Mesenchymal stem cell (in vitro differentiated cells and primary cell): ENCODE measurements at places on chromosomes 5 and 9.

- DNase-seq = peak; percentile 67
These were observed 1.1 kb downstream of the KIF2A start for GRCh38 chr5:62306896-62307689.

DNA sequence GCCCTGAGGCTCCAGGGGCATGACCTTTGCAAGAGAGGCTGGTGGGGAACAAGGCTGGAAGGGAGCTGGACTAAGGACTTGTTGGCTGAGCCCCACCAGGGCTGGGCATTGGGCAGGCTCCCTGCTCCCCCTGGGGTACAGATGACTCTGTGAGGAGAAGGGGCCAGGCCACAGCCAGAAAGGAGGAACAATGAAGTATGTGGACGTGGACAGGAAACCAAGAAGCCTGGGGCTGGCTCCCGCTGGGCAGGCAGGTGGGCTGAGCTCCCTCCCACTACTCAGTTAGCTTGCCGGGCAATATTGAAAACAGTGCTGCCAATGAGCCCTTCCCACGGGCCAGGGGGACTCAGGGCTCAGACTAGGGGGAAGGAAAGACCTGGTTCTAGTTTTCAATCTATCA, 66.1 kb upstream of the SPTLC1 start:
- DNase-seq = no peak

- peak; percentile 25 for DNase-seq
These were observed 11.0 kb upstream of the ABL1 start for GRCh38 chr9:130824079-130824478.

GRCh38 chr5:180802325-180803180, at the start of gene MGAT1:
TSS of gene MGAT1 (minus strand) at chr5:180802806. CDS start at chr5:180792971, 9,835 bp downstream.
- peak; percentile 91 for DNase-seq

DNA sequence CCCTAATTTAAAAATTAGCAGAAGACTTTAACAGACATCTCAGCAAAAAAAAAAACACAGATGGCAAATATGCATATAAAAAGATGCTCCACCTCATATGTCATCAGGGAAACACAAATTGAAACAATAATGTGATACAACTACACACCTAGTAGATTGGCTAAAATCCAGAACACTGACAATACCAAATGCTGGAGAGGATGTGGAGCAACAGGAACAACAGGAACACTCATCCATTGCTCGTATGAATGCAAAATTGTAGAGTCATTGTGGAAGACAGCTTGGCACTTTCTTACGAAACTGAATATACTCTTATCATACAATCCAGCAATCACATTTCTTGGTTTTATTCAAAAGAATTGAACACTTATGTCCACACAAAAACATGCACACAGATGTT, 22.1 kb downstream of the MCIDAS start:
- DNase-seq = no peak

DNA sequence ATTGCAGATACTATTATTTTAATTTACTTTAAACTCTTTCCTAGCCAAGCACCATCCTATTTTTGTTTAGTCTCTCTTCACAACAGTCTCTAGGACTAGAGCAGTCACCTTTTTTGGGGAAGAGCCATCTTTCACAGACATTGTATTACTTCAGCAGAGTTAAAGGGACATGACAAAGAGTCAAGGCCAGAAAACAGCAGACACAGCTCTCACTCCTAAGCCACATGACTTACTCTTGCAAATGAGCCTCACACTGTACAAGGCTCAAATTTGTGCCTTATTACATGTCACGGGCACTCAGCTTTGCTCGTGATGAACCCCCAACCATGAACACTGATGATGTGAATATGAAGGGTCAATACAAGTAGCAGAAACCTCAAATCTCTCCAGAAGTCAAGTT, 104.3 kb downstream of the ZNF608 start:
- DNase-seq = peak; percentile 11

- DNase-seq = no peak
These were observed 183.5 kb downstream of the GAS1 start for GRCh38 chr9:86763791-86764190.

- DNase-seq = peak; percentile 68
These were observed 69.0 kb downstream of the SLC28A3 start for GRCh38 chr9:84271531-84271900.

DNA sequence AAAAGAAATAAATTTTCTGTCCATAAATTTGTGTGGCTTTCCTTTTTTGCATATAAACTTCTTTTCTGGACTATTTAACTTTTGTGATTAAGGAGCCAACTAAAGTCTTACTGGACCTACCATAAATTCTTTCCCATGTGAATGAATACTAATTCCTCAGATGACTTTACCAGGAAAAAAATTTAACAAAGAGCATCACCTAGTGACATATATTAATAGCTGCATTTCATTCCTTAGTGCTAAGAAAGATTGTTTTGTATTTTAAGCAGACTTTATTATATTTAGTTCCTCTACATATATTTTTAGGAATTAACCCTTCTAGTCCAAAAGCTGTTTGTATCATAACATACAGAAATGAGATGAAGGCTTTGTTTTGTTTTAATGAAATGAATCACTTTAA, 64.4 kb downstream of the C9orf85 start:
- no peak for DNase-seq

GRCh38 chr5:132675936-132676689, 2.3 kb downstream of the IL4 start:
- no peak for DNase-seq

DNA sequence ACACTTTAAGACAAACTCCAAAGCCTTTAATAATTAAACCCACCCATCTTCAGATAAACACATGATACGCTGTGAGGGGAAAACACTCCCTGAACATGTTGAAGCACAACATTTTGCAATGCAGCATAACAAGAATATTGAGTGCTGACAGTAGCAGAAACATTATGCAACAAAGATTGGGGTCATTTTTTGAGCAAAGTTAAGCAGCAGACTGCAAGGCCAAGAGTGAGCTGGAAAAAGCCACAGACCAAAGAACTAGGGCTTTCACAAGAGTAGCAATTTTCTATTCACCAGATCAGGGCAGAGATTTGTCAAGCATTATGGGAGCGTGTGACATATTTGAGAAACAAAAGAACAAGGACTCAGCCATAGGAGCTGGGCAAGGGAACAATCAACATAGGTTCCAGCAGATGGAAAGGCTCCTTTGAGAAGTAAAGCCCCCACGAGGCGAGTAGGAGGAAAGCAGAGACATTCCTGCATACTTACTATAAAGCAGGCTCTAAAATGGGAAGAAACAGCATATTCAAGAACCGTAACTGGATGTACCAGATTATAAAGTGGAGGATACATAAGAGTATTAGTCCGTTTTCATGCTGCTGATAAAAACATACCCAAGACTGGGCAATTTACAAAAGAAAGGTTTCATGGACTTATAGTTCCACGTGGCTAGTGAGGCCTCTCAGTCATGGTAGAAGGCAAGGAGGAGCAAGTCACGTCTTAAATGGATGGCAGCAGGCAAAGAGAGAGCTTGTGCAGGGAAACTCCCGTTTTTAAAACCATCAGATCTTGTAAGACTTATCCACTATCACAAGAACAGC, 4.8 kb upstream of the TTC23L start:
- DNase-seq = peak; percentile 35

DNA sequence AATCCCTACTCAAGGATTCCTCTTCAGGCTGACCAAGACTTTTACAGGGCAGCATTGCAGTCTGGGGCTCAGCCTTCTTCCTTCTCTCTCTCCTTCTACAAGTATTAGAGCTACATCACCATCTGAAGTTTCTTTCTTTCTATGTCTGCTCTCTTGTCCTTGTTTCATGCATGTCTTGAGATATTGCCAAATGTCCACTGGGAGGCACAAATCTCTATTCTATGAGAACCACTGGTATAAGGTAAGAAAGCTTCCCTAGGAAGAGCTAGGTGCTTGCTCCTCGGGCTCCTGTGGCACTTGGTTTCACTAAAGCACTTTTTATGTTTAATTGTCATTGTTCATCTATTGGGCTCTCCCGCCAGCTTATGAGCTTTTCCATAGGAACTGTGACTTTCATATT, 289.2 kb upstream of the PCSK5 start:
- DNase-seq = no peak

GRCh38 chr5:98839469-98840383, 66.3 kb downstream of the RGMB start:
- DNase-seq = no peak

DNA sequence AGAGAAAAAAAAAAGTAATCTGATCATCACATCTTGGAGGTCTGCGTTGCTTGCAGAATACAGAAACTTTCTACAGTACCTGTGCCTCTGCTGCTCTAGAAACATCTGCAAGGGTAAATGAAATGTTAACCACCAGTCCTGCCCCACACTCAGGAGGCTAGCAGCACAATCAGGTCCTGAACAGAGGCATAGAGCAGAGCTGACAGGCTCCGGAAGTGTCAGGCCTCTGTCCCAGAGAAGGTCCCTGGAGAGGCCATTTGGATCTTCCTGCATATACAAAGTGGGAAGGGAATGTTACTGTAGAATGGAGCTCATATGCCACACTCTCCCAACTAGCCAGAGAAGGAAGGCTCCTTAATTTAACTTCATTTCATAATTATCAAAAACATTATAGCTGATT, 7.2 kb downstream of the NRG2 start:
- peak; percentile 2 for DNase-seq

DNA sequence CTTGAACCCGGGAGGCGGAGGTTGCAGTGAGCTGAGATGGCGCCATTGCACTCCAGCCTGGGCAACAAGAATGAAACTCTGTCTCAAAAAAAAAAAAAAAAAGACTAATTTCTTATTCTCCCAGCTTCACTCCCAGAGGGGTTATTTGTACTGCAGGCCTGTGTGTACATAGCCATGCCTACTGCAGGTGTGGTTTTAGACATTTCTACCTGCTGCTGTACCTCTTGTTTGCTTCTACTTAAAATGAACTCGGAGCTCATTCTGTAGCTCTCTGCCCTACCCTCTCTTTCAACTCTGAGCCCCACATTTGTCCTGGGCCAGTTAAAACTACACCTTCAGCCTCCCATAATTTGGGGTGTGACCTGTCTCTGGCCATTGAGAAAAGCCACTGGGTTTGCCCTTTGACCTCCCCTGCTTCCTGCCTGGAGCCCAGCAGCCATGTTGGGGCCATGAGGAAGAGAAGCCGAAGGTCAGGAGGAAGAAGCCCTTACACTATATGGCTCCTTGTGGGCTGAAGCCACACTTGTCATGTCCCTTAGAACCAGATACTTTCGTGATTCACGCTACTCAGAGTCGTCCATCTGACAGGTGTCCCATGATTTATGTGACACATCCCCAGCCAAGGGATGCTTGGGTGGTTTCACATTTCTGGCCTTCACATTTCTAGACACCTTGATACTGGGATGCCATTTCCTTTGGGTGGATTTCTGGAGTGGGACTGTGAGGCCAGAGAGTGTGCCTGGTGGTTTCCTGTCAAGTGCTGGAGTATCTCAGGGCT, 9.4 kb upstream of the CARD19 start:
- no peak for DNase-seq

- DNase-seq = no peak
These were observed 2.8 kb downstream of the NIPSNAP3A start for GRCh38 chr9:104750185-104750767.

GRCh38 chr9:38066197-38066913, 2.7 kb downstream of the SHB start:
- DNase-seq = no peak

- no peak for DNase-seq
These were observed 33.1 kb upstream of the AFAP1L1 start for GRCh38 chr5:149238540-149238939.
